ENCODE measurements at places on chromosomes 6 and 20.

- DNase-seq = no peak
These were observed 37.2 kb downstream of the SLC22A2 start for GRCh38 chr6:160221423-160221822.

DNA sequence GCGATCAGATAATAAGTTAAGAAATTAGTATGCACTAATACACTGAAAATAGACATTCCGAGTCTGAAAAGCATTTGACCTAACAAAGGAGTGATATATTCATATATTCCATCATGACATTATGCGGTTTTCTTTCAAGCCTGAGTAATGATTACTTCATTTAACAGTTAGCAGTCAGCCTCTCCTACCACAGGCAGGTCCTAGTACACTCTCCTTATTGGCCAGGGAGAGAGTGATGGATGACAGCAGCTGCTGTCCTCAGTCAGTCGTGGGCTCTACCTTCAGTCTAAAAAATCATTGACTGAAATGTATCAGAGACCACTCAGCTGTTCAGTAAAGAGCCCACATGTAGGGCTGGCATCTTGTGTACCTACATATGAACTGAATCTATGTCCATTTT lies 33.2 kb upstream of the VGLL2 start:
- DNase-seq = no peak

DNA sequence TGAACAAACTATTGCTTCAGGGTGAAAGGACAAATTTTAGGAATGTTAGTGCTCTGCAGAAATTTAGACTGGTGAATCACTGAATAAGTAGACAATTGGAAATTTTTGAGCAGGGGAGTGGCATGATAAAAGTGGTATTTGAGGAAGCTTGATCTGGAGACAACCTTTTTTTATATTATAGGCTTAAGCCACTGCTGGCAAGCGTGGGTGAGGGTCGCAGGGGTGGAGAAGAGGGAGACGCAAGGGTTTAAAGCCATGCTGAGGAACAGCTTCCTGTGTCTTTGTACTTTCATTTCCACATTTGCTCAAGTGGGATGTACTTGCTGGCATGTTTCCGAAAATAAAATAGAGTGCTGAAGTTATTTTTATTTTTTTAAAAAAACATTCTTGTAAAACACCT lies 23.7 kb downstream of the NCOA7 start:
- DNase-seq = no peak

GRCh38 chr20:37142708-37143107 lies 36.4 kb upstream of the RPN2 start:
- peak; percentile 26 for DNase-seq

GRCh38 chr6:154093231-154094044 lies 54.4 kb downstream of the OPRM1 start:
- DNase-seq = no peak

GRCh38 chr6:84103029-84103428 lies 69.5 kb downstream of the MRAP2 start:
- peak; percentile 60 for DNase-seq

DNA sequence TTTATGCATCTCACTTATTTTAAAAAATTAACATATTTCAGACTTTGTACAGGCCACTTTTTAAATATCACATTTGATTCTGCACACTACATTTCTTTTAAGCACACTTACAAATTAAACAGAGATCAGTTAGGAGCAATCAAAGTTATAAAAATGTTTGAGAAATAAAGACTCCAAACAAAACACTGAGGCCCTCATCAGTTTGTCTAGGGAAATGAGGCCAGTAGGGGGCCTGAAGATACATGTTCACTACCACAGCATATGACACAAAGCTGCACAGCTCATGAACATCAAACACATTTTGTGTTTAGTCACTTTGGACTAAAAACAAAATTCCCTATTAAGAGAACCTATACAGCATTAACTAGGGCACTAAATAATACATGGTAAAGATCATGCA lies 180.5 kb downstream of the PDE7B start:
- peak; percentile 63 for DNase-seq

DNA sequence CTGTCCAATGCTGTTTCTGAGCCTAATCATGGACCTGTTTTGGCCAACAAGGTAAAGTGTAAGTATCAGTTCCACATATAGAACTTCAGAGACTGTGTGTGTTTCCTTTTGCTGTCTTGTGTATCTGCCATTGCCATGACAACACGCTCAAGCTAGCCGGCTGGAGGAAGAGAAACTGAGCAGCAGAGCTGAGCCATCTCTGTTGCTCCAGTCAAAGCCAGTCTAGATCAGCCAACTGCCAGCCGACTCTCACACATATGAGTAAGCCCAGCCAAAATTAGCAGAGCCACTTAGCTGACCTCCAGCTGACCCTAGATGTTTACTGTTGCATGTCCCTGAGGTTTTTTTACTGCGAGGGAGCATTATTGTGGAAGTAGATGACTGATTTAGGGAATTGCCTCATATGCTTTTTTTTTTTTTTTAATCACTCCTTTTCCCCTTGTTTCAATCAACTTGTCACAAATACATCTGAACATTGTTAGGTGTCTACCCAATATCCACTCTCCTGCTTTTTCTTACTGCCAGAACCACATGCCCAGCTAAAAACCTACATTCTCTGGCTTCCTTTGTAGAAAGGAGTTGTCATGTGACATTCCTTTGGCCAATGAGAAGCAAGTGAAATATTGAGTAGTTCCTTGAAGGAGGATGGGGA lies 304.3 kb upstream of the SUPT3H start:
- DNase-seq = peak; percentile 31

DNA sequence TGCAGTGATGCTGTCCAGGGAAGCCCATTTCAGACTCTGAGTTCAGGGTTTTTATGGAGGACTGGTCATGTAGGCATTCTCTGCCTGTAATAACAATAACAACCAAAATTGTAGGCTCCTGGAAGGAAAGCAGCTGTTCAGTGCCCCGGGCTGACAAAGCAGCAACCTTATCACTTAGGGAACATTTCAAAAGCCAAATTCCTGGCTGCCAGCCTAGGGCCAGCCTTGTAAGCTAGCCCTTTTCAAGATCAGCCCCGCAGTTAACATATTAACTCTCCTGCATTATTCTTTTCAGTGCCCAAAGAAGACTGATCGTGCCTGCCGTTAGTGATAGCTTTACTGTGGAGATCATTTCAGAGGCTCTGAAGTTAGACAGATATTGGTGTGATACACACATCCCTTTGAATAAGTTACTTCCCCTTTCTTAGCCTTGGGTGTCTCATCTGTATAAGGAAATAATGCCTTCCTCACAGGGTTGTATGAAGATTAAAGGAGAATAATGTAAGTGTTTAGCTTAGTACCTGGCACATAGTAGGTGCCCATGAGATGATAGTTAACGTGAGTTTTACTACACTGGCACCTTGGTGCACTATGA lies 44.1 kb downstream of the CTNNBL1 start:
- DNase-seq = no peak

- DNase-seq = peak; percentile 57
These were observed 34.0 kb upstream of the FAM83C start for GRCh38 chr20:35326021-35326739.

GRCh38 chr6:90413867-90414266 lies 117.2 kb upstream of the BACH2 start:
- DNase-seq = peak; percentile 30

- DNase-seq = no peak
These were observed 1.9 kb upstream of the TRIM38 start for GRCh38 chr6:25960734-25961133.

DNA sequence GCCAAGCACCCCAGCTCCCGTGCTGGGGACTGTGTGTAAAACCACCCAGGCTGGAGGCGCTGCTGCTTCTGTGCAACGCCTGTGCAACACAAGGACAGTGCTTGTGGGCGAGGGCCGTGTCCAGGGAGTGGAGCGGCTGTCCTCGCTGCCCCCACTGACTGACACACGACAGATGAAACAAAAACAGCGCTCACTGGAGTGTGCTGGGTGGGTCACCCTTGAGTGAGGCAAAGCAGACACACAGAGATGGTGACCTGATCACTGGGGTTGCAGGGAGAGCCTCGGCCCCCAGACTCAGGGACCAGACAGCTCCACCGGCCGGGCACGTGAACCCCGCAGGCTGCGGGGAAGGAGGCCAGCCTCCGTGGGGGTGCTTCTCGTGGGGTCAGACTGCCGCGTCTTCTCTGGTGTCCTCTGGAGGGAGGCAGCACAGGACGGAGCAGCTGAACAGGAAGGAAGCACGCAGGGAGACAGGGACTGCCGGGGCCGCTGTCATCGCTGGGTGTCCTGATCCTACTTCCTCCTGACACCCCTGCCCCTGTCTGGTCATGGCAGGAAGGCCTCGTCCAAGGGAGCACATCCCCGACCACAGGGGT lies 75.9 kb upstream of the CST7 start:
- DNase-seq = no peak

DNA sequence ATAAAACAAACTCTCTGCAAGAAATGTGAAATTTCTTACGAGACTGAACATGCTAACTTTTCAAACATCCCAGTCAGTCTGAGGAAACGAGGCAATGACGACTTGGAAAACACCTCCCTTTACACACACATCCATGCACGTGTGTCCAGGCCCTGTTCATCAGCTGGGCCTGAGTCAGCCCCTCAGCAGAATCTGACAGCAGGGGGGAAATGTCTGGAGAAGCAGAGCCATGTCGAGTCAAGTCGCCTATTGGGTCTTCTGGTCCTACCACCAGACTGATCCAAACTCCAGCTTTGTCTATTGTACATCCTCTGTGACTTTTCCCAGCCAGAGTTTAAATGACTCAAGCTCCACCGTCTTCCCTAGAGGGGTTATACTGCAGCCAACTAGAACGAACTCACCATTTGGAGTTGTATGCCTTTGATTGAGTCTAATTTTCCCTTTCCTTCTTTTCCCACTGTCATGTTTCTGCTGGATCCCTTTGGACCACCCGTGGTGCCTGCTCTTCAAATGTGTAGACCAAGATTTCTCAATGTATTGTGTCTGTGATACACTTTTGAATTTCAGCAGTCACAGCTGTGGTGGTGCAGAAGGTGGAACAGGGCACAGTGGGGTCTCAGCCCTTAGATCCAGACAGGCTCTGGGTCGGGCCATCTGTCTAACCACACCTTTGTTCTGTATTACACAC lies 254.0 kb downstream of the CDC5L start:
- peak; percentile 89 for DNase-seq

- DNase-seq = no peak
These were observed at the start of gene GNMT for GRCh38 chr6:42960243-42961019. TSS of gene GNMT (plus strand) at chr6:42960754. CDS start at chr6:42960768, 14 bp downstream.

GRCh38 chr20:34955231-34956040 lies at the start of the genes GSS and MYH7B:
TSS of gene GSS (minus strand) at chr20:34955806. CDS start at chr20:34951852, 3,954 bp downstream.
TSS of gene MYH7B (plus strand) at chr20:34955868. CDS start at chr20:34978006, 22,138 bp downstream.
- peak; percentile 96 for DNase-seq

- no peak for DNase-seq
These were observed 787 bp upstream of the TNFRSF6B start for GRCh38 chr20:63695424-63696305.

GRCh38 chr6:12593771-12594529 lies 122.6 kb upstream of the PHACTR1 start:
- DNase-seq = no peak

DNA sequence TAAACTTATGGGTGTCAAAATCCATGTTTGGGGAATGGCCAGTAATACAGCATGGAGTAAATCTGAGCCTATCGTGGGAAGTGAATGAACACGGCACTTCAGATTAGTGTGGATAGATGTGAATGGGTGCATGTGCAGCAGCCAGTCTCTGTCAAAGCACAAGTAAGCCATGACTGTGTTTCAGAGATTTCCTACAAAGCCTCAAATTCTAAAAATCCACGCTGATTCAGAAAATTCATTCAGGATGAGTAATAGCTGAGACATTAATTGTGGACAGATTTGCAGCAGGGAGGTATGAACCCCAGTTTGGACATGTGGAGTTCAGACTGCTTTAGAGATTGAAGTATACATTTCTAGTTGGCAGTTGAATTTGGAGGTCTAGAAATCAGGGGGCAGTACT lies 115.1 kb downstream of the QKI start:
- peak; percentile 93 for DNase-seq

DNA sequence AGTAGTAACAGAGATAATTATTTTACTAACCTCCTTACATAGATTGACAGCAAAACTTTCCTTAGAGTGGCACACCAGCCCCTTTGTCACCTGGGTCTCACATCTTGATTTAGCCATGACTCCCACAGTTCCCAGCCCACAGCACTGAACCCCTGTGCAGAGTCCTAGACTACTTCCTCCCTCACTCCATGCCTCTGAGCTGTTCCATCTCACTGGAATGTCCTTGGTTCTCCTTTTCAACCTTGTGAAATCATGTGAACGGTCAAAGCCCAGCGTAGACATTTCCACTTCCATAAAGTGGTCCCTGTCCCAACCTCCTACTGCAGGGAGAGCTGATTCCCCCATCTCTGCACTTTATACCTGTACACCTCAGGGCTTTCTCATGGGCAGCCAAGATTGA lies 19.7 kb downstream of the CGA start:
- DNase-seq = no peak

DNA sequence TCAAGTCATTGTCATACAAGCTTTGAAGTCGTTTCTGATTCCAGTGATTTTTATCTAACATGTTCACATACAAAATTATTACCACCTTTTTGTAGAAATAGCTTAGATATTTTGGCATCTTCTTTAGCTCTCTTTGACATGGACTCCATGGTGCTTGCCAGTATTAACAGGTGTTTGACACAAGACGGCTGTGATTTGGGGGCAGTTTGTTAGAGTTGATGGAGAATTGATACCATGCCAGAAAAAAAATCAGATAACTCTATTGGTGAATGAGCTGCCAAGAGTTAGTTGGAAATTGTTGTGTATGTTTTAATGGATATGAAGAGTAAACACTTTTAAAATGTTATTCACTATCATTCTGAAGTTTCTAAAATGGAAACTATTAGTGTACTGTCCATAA lies 146.6 kb upstream of the LAMP5 start:
- DNase-seq = no peak

DNA sequence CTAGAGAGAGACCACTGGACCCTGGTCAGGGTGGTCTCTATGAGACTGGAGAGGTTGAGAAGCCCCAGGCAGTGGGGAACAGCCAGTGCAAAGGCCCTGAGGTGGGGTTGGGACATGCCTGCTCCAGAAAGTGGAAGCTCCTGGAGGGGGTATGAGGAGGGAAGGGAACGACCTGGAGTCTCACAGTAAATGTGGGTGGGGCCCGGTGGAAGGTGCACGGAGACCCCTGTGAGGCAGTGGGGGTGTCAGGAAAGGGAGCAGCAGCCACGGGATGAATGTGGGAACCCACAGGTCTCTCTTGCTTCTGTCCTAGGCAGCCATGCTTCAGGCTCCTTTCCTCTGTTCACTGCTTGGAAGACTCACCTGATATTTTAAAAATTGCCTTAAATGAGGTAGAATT lies 1.3 kb upstream of the CST1 start:
- no peak for DNase-seq

DNA sequence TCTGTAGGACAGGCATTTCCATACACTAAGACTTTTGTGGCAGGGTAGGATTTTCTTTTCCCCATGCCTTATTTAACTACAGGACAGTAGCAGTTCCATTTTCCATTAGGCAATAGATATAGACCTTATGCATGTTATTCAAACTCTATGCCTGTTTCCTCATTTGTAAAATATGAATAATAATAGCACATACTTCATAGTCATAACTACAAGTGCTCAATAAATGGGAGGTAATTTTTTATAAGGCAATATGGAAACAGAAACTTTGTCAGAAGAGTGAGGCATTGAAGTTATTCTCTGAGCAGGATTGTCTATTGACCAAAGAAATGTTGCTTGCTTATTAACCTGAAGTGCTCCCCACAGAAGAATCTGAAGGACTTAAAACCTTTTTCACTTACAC lies 41.9 kb upstream of the TNFRSF21 start:
- no peak for DNase-seq
